Mesothelial cell of epicardium (in vitro differentiated cells): ENCODE measurements at places on chromosomes 12 and 14.

DNA sequence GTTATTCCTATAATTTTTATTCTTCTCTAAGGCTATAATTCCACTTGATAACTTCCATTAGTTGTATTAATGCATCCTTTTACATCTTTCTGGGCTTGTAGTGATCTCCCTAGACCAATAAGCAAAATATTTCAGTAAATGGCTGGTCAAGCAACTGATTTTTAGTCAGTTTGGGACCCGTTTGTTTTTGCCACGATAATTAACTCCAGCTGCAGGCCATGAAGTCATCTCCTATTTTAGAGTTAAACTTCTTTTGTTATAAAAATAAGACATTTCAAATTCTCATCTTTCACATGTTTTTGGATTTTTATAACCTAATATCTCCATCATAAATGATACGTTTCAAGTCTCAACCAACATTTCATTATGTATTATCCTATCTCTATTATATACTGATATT lies 49.4 kb downstream of the MAGOHB start:
- H3K27me3 ChIP-seq = no peaks in the 10 kb centered on the region
- no peak for DNase-seq
- H3K4me1 ChIP-seq = no peaks in the 10 kb centered on the region
- no peaks in the 10 kb centered on the region for H3K36me3 ChIP-seq
- H3K27ac ChIP-seq = no peak overlapping the region

DNA sequence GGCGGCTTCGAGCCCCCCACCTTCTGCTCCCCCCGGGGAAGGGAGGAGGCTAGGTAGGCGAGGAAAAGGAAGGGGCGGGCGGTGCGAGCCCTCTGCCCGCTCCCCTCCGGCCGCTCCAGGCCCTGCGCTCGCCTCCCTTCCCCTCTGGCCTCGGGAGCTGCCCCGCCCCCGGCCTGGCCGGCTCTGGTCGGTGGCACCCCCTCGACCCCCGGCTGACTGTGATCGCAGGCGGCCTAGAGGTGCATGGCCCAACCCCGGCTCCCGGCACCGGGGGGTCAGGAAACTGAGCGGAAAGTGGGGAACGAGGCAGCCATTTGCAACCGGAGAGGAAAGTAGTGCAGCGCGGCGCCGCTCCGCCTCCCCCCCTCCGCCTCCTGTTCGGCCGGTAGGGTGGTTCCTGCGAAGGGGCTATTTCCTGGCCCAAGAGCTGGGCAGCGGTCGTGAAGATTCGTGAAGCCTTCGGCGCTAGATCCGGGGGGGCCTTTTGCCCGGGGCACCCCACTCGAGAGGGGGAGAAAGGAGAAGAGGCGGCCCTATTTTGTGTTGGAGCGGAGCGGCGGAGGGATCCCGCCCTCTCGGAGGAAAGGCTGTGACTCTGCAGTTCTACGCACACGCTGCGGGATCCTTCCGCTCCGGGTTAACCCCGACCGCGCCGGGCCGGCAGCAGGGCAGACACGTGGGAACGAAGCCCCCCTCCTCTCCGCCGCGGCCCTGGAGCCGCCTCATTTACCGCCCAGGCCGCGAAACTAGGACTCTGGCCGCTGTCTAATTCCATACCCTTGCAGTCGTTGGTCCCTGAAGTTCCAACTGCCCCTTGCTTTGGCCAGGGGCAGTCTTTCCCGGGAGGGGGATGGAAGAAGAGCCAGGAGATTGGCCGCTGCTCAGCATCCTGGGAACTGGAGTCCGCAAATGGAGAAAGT lies at the start of gene KMT2D:
Gene KMT2D, minus strand, starts transcription at position 558 of the 920 bp plus-strand sequence. CDS start 5,470 bp downstream, outside the sequence.
- peak; percentile 90 for DNase-seq
- H3K27ac ChIP-seq = peak within 1 kb of the TSS; percentile 98
- H3K4me3 ChIP-seq = peak within 1 kb of the TSS; percentile 96
- H3K27me3 ChIP-seq = no peaks in the 10 kb centered on the region

- H3K36me3 ChIP-seq = no peaks in the 10 kb centered on the region
- H3K27me3 ChIP-seq = peaks cover 7% of the 10 kb centered on the region
- H3K4me3 ChIP-seq = no peak overlapping the region
- no peak for DNase-seq
- peaks cover 5% of the 10 kb centered on the region for H3K4me1 ChIP-seq
Measured at GRCh38 chr12:70831543-70831942, 89.0 kb downstream of the PTPRR start.

GRCh38 chr12:126295652-126296051 lies 1230.4 kb downstream of the AACS start:
- H3K27me3 ChIP-seq = no peaks in the 10 kb centered on the region
- H3K27ac ChIP-seq = no peak overlapping the region
- peaks cover 7% of the 10 kb centered on the region for H3K36me3 ChIP-seq
- no peaks in the 10 kb centered on the region for H3K4me1 ChIP-seq

GRCh38 chr14:65661865-65662264 lies 249.3 kb downstream of the FUT8 start:
- peaks cover 2% of the 10 kb centered on the region for H3K36me3 ChIP-seq
- H3K4me3 ChIP-seq = no peak overlapping the region
- peaks cover 3% of the 10 kb centered on the region for H3K4me1 ChIP-seq
- no peak overlapping the region for H3K27ac ChIP-seq

DNA sequence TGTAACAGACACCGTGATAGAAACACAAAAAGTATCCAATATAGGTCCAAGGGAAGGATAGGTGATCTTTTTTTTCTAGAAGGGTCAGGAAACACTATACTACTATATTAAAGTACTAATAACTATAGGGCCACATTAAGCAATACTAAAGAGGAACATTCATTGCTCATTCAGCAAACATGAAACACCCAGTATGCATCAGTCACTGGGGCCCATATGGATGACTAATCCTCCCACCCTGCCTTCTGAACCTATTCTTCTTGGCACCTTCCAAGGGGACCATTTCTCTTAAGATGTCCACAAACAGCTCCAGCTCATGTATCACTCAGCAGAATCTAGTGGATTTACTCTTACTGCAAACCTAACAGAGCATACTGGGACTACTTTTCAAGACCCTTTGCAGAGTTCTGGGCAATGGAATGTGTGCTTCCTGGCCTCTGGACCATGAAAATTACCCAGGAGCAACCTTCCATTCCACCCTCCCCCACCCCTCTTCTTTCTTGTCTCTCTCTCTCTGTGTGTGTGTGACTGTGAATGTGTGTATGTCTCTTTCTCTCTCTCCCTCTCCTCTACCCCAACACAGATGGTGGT lies 187.9 kb downstream of the EPS8 start:
- no peak for DNase-seq
- H3K27ac ChIP-seq = no peak overlapping the region
- no peaks in the 10 kb centered on the region for H3K27me3 ChIP-seq
- H3K4me3 ChIP-seq = no peak overlapping the region
